ENCODE measurements at places on chromosomes 5 and 9.

DNA sequence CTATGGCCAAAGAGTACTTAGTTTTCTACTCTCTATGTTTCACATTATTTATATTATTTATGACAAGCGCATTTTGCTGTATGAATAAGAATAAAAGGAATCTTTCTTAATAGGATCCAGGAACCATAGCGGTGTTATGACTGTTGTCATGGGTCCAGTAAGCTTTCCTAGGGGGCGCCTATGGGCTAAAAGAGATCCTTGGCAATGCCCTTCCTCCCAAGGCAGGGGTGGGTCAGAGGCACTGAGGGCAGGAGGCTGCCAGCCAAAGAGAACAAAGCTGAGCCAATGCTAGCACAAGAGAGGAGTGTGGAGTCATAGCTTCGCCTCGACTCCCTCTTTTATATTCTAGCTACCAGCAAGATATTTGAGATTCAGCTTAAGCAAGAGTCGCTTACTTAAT lies 98.4 kb upstream of the GNAQ start:
- DNase-seq = no peak

GRCh38 chr5:94544875-94545547 lies 73.4 kb downstream of the KIAA0825 start:
- no peak for DNase-seq

- DNase-seq = peak; percentile 93
These were observed 33.2 kb downstream of the SHB start for GRCh38 chr9:38035873-38036272.

- no peak for DNase-seq
These were observed 133.3 kb upstream of the ELL2 start for GRCh38 chr5:96094904-96095303.

- DNase-seq = peak; percentile 96
These were observed 69.3 kb upstream of the NIPAL4 start for GRCh38 chr5:157390551-157391297.

DNA sequence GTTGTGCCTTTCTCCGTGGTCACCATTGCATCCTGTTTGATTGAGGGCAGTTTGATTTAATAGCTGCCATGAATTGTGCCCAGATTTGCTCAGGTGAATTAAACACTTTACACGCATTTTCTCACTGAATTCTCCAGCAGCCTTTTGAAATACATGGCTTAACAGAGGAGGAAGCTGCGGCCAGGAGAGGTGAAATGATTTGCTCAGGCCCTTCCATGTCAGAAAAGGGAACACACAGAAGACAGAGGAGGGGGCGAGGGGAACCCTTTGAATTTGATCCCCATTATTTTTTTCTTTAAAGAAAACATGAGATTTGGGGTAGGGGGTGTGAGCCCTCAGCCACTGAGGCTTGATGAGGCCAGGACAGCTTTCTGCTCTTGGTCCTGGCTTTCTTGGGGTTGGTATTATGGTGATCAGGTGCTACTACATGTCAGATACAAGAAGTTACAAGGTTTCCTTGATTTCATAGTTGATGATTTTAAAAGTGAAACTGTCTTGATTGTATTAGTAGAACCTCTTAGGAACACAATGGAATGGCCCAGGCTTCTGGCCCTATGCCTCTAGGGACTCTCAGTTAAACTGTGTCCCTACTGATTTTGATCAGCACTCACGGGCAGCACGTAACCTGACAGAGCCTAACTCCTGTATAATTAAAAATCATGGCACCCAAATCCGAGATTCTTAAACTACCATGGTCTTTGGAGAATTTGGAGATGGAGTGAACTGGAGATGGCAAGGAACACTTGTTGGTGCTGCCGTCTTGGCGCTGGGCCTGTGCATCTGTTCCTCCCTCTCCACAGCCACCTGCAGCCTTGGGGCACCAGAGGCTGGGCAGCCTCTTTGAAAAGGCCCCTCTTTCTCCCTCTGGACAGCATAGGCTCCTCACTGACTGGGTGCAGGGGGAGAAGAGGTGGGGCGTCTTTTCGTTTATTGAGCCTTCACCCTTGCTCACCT lies 107.9 kb downstream of the TRIO start:
- DNase-seq = no peak

GRCh38 chr5:65041296-65042158 lies 272.8 kb downstream of the CWC27 start:
- peak; percentile 67 for DNase-seq

DNA sequence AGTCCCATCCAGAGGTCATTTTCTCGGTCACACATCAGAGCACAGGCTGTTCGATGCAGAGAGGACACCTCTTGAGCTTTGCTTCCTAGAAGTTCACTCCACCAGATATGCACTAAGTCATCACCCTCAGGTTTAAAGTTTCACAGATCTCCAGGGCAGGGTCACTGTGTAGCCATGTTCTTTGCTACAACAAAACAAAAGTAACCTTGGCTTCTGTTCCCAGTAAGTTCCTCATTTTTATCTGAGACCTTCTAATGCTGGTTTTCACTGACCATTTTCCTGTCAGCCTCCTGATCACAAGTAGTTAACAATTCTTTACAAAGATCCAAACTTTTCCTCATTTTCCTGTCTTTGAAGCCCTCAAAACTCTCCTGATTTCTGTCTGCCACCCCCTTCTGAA lies 97.5 kb upstream of the CTSV start:
- DNase-seq = no peak

Measured in foreskin fibroblast (primary cell).